ENCODE measurements at places on chromosomes 12 and 14.

GRCh38 chr14:50001151-50001998 lies 108.5 kb downstream of the ARF6 start:
- DNase-seq = peak; percentile 53

- DNase-seq = no peak
These were observed 108.8 kb downstream of the KITLG start for GRCh38 chr12:88471331-88472045.

GRCh38 chr12:114064497-114064896 lies 98.4 kb upstream of the RBM19 start:
- DNase-seq = no peak

DNA sequence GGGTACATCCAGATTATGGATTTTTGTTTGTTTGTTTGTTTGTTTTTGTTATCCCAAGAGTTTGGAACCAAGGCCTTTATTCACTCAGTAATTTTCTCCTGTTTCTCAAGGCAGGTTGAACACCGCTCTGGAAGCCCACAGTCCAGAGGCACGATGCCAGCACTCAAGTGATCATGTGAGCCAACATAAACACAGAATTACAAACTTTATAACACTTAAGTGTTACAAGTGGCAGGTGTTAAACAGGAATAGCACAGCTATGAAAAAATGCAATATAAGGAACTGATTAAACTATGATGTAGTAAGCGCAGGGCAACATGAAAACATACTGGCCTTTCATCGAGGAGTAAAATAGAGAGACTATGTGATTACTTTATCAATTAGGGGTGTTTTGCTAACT lies 1885.8 kb upstream of the SEL1L start:
- no peak for DNase-seq

DNA sequence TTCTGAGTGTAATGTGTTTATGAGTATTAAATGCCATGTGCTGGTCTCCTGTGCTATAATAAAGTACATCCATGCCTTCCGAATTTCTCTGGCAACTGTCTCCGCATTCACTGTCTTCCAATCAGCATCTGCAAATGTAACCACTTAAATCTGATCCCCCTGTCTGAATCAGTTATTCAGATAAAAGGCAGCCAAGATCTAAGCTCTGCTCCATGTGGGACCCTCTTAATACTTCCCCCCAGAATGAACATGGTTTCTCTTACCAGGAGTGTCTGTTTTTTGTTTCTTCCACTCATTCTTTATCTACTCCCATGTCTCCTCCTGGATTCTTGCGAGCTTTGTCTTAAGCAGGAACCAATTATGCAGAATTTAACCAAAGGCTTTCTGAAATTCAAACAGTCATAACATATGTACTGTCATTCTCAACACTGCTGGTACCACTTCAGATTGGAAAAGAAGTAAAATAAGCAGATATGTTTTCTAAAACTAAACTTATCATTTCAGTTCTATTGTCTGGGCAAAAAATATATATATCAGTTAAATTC lies 996.7 kb upstream of the FLRT2 start:
- DNase-seq = no peak

DNA sequence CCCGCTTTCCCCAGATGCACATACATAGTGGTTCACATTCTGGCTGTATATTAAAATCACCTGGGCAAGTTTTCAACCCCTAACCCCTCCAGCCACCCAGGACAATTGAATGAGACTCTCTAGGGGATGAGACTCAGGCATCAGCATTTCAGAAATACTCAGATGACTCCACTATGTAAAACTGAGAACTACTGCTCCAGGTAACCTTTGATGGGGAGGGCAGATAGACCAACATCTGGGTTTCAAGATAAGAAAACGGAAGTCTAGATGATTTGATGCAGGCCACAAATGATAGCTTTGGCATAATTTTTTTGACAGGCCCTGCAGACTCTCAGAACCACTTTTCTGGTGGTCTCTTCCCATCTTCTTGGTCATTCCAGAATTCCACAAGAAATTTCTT lies 341.1 kb downstream of the EMP1 start:
- DNase-seq = peak; percentile 29
